CD4-positive, alpha-beta memory T cell (primary cell): ENCODE measurements at places on chromosomes 16 and 17. TPM values are rescaled to one million over a fixed set of nuclear protein-coding genes. Genes with fewer than 3 reads are reported as not detected.

GRCh38 chr16:53773150-53773846 is 69.3 kb downstream of the FTO start:
- no peak overlapping the region for H3K27ac ChIP-seq
- no peaks in the 10 kb centered on the region for H3K27me3 ChIP-seq
- DNase-seq: peak; percentile 23
- H3K36me3 ChIP-seq: no peaks in the 10 kb centered on the region
- peaks cover 5% of the 10 kb centered on the region for H3K4me1 ChIP-seq
- no peak overlapping the region for H3K4me3 ChIP-seq

DNA sequence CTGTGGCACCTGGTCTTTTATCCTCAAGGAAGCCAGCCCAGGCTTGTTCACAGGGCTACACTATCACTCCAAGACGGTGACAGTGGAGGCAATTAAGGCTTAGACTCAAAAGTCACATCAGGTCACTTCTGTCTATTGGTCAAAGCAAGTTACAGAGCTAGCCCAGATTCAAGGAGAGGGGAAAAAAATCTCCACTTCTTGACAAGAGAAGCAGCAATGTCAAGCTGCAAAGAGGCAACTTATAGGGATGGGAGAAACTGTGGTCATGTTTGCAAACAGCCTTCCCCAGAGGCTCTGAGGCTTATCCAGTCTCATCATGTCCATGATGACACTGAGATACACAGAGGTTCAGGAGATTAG is 31.6 kb downstream of the SERPINF1 start:
- H3K4me1 ChIP-seq: no peaks in the 10 kb centered on the region
- H3K27ac ChIP-seq: no peak overlapping the region
- H3K27me3 ChIP-seq: no peaks in the 10 kb centered on the region
- no peaks in the 10 kb centered on the region for H3K36me3 ChIP-seq
- no peak overlapping the region for H3K4me3 ChIP-seq
- no peak for DNase-seq

DNA sequence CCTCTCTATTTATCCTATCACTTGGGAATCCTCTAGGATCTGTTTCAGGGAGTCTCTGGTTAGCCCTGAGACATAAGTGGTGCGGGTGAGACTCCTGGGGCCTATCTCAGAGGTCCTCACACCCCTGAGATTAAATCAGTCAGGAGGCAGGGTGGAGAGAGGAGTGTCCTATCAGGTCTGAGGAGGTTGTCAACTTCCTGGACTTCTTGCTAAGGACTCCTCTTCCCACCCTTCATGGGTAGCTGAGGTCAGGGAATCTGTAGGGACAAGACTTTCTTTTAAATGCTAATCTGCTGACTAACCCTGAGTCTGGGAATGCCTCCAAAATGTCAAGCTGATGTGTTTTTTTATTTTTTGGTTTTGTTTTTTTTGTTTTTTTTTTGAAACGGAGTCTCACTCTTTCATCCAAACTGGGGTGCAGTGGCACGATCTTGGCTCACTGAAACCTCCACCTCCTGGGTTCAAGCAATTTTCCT is 6.6 kb upstream of the ARMC5 start:
- H3K36me3 ChIP-seq: no peaks in the 10 kb centered on the region
- peaks cover 26% of the 10 kb centered on the region for H3K4me1 ChIP-seq
- DNase-seq: no peak
- H3K4me3 ChIP-seq: no peak overlapping the region

- H3K4me3 ChIP-seq: no peak overlapping the region
- H3K36me3 ChIP-seq: no peaks in the 10 kb centered on the region
- H3K27ac ChIP-seq: no peak overlapping the region
These were observed 115.0 kb downstream of the RPTOR start for GRCh38 chr17:80659651-80660050.

DNA sequence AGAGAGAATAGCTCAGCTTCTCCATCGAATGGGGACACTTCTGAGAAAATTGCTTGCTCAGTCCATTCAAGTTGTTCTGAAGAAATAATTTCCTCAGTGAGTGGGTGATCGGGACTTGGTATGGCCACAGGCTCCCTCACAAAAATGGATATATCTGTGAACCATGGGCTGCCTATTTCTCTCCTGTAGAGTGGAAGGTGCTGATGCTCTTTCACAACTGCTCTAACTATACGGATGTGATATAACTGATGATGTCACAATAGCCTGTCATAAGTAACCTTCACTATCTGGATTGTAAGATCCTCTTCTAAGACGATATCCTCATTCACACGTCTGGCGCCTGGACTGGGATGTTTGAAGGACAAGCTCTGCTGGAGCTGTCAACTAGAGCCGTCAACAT is 4.7 kb upstream of the CCL18 start:
- no peak overlapping the region for H3K4me3 ChIP-seq
- no peaks in the 10 kb centered on the region for H3K27me3 ChIP-seq
- H3K27ac ChIP-seq: no peak overlapping the region
- H3K4me1 ChIP-seq: no peaks in the 10 kb centered on the region

GRCh38 chr17:64354396-64354795 is 36.3 kb downstream of the PECAM1 start:
- no peaks in the 10 kb centered on the region for H3K27me3 ChIP-seq
- no peak overlapping the region for H3K4me3 ChIP-seq
- no peaks in the 10 kb centered on the region for H3K36me3 ChIP-seq
- no peak for DNase-seq
- no peak overlapping the region for H3K27ac ChIP-seq

DNA sequence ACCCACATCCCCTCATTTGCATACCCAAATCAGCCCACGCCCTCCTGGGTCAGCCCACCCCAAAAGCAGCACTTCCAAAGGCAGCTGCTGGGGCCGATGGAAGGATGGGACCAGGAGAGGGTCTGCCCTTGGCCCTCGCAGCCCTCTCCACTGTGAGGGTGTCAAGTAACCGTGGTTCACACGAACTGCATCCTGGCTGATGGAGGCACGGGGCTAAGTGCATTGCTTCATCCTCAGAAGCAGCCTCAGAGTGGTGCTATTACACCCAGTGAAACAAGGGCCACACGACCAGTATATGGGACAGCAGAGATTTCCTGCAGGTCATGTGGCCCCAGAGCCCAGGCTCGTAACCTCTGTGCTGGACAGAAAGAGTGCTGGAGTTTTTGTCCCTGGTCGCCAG is 13.2 kb upstream of the ATP2A3 start:
- no peaks in the 10 kb centered on the region for H3K27me3 ChIP-seq
- no peak overlapping the region for H3K4me3 ChIP-seq
- H3K27ac ChIP-seq: no peak overlapping the region
- no peaks in the 10 kb centered on the region for H3K36me3 ChIP-seq
- H3K4me1 ChIP-seq: peaks cover 9% of the 10 kb centered on the region

DNA sequence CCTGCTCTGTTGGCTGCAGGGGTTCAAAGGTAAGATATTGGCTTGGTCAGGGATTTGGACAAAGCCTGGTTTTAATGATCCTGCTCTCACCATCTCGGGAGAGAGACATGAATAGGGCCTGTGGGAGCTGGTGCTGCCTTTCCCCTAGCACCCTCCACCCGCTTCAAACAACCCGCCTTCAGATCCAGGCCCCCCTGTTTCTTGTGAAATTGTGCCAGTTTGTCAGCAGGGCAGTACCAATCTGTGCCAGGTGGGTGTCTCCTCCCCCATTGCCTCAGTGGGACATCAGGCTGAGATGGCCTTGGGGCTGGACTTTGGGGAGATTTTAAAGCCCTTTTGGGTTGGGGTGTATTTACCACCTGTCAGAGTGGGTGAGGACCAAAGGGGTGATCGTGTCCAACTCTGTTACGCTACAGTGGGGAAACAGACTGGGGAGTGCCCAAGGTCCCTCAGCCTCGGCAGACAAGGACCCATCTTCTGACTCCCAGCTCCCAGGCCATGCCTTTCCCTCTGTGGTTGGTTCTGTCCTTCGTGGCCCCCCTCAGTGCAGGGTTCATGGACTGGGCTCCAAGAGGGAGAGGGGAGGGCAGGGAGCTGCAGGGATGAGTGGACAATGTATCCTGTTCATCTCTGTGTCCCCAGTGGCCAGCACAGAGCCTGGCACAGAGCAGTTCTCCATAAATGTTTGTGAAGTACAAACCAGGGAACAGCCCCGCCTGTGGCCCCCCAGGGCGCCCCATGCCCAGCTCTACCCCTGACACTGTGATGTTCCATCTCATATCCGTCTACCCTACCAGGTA is 3.3 kb downstream of the ARHGAP23 start:
- H3K4me3 ChIP-seq: no peak overlapping the region
- H3K27ac ChIP-seq: no peak overlapping the region
- H3K36me3 ChIP-seq: no peaks in the 10 kb centered on the region
- DNase-seq: no peak

- H3K4me3 ChIP-seq: no peak overlapping the region
- H3K27ac ChIP-seq: no peak overlapping the region
- H3K27me3 ChIP-seq: no peaks in the 10 kb centered on the region
These were observed 248.6 kb downstream of the MAF start for GRCh38 chr16:79351927-79352326.

DNA sequence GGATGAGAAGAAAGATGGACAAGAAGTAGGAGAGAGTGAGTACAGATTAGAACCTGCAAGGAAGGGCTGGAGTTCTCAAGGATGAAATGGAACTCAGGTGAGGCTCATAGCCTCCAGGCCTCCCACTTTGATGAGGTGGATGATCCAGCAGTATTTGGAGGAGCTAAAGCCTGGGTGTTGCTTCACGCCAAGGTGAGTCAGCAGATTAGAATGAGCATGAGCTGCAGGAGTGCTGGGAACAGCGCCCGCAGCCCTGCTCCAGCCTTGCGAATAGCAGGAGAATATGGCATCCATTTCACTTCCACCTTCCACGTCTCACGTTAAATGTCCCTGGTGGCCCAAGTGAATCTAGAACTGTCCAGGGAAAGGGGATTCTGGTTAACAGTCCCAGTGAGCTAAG is 94.4 kb upstream of the CPHXL start:
- no peak for DNase-seq
- H3K4me1 ChIP-seq: no peaks in the 10 kb centered on the region
- H3K27ac ChIP-seq: no peak overlapping the region
- no peaks in the 10 kb centered on the region for H3K27me3 ChIP-seq
- no peak overlapping the region for H3K4me3 ChIP-seq

GRCh38 chr17:46782250-46782953 is 36.1 kb downstream of the WNT3 start:
- H3K36me3 ChIP-seq: no peaks in the 10 kb centered on the region
- no peak overlapping the region for H3K27ac ChIP-seq
- DNase-seq: no peak

Gene CCDC102A
- 5.4 TPM for total RNA-seq

Gene TP53TG3
- total RNA-seq: not detected

Gene IL17C
- not detected for total RNA-seq

Gene TRAP1
- total RNA-seq: 101 TPM

Gene MTSS2
- 1.9 TPM for total RNA-seq

Gene GDPD1
- 4.5 TPM for total RNA-seq

Gene SPNS3
- 2.0 TPM for total RNA-seq

Gene EVPLL
- total RNA-seq: not detected
